ENCODE measurements at places on chromosomes 1 and 21. TPM values are rescaled to one million over a fixed set of nuclear protein-coding genes. Genes with fewer than 3 reads are reported as not detected.

DNA sequence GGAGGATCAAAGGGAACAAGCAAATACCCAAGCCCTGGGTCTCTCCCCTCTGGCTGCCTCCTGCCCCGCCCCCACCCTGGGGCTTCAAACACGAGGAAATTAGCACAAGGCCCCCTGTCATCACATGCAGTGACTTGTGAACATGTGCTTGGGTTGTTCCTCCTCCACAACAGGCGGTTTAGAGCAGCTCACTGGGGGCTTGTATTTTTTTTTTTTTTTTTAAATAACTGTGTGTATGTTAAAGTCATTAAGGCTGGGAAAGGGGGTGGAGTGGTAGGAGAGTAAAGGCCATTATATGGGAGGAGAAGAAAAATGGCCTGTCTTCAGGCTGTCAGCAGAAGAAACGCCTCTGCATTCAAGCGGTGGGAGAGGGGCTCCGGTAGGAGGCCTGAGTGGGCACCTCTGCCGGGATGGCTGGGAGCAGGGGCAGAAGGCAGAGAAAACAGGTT lies 64.2 kb downstream of the PLXNA2 start:
- DNase-seq: no peak

DNA sequence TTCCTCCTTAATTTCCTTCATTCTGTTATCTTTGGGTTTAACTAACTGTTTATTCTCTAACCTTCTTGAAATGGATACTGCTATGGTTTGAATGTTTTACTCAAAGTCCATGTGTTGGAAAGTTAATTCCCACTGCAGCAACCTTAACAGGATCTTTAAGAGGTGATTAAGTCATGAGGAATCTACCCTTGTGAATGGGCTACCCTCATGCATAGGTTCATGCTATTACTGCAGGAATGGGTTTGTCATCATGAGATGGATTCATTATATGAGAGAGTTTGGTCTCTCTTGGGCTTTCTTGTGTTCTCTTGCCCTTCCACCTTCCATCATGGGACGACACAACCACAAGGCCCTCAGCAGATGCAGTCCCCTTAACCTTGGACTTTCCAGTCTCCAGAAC lies 516.9 kb downstream of the ADGRL2 start:
- DNase-seq: no peak

DNA sequence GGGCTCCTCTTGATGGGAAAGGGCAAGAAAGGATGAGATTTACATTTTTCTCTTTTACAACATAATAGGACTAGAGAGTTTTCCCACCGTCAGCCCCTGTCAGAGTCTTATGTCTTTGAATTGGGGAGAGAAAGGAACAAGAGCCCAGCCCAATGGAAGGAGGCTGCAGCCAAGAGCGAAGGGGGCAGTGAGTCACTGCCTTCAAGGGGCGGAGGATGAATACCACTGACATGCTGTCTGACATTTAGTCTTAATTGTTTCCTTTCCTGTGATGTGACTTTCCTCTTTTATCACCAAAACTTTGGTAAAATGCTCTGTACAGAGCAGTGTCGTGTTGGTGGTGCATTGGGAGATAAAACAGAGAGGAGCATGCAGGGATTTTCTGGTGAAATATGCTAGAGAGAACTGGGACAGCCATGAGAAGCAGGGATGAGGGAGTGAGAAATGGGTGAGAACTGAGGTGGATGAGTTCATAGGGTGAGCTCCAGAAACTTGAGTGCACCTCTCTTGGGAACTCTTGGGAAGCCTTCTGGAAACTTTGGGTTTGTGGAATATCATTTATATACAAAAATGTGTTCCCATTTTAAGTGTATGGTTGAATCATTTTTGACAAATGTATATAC lies 179.9 kb upstream of the FGGY start:
- DNase-seq: no peak

CCDC17 gene
- 2.4 TPM for total RNA-seq

DUSP10 gene
- total RNA-seq: 1.7 TPM

- no peak for DNase-seq
Measured at GRCh38 chr1:241323514-241324195, 33.4 kb downstream of the RGS7 start.

DNA sequence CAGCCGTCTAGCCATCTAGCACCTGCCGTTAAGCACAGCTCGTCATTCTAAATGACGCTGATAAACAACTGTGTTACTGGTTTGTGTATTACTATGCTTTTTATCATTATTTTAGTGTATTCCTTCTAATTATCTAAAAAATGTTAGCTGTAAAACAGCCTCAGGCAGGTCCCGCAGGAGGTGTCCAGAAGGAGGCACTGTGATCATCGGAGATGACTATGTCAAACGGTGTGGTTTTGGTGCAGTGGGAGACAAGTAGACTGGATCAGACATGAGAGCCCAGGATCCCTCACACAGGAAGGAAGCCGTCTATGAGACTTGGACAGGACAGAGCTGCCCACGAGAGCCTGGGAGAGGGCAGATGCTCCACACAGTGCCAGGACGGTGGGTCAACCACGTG lies 55.3 kb upstream of the COL6A1 start:
- no peak for DNase-seq

IL10 gene
- not detected for total RNA-seq

OR6N1 gene
- total RNA-seq: not detected

DNA sequence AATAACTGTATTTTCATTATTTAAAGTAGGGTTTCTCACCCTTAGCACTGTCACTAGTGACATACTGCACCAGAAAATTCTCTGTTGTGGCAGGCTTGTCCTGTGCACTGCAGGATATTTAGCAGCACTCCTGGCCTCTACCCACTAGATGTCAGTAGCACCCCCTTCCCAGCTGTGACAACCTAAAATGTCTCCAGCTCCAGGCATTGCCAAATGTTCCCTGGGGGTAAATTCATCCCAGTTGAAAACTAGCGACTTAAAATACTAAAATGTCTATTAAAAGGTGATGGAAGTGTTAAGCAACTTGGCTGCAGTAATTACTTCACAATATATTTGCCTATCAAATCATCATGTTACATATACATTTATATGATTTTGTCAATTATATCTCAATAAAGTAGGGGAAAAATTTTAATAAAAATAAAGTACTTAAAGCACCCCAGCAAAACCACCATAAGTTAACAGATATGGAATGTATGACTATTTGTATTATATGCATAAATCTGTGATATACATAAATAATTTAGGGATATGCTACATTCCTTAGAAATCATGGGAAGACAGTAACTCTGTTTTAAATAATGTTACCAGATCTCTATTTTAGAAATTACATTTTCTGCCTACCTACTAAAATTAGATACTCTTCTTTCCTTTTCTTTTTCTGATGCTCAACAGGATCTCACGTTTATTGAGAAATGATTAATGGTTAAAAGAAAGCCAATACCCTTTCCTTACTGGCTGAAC lies 74.6 kb downstream of the ARID4B start:
- DNase-seq: peak; percentile 54

SPATA6 gene
- total RNA-seq: 8.6 TPM

GRCh38 chr1:158830074-158830677 lies 975 bp upstream of the MNDA start:
- no peak for DNase-seq

FNBP1L gene
- 26.1 TPM for total RNA-seq

DNA sequence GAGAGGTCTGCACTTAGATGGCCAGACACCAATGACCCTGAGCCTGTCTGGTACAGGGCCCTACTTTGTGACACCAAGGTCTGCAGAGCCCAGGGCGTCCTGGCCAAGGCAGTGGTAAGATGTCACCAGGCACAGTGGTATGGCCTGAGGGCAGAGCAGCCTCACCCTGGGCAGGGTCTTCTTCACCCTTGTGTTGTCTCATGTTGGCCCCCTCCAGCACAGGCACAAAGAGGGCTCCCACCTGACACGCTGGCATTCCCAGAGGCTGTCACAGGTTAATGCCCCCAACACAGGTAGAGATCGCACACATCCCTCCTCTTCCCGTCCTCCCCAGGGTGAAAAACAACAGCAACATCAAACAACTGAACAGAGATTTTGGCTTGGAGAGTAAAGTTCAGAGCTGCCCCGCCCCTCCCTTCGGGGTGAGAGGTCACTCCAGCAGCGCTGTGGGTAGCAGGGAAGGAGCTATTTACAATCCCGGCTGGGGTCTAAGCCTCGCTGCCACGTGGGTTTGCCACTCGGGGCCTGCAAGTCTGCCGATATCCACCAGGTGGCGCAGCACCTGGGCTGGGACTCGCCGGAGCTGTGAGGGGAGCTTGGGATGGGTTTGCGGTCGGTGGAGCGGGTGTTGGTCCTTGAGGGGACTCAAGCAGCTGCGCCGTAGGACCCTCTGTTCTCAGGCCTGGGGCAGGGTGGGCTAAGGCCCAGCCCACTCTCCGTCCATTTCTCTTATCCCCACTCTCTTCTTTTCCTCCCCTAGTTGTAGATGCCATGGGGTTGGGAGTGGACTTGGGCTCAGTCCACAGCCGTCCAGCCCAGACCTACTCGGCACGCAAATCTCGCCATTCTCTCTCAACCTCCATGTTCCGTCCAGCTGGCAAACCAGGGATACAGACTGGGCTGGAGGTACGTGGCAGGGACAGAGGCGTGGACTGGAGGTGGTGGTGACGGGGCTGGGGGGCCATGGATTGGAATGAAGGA lies 12.7 kb downstream of the EFNA3 start:
- peak; percentile 61 for DNase-seq

TNNT2 gene
- 2.0 TPM for total RNA-seq

DNA sequence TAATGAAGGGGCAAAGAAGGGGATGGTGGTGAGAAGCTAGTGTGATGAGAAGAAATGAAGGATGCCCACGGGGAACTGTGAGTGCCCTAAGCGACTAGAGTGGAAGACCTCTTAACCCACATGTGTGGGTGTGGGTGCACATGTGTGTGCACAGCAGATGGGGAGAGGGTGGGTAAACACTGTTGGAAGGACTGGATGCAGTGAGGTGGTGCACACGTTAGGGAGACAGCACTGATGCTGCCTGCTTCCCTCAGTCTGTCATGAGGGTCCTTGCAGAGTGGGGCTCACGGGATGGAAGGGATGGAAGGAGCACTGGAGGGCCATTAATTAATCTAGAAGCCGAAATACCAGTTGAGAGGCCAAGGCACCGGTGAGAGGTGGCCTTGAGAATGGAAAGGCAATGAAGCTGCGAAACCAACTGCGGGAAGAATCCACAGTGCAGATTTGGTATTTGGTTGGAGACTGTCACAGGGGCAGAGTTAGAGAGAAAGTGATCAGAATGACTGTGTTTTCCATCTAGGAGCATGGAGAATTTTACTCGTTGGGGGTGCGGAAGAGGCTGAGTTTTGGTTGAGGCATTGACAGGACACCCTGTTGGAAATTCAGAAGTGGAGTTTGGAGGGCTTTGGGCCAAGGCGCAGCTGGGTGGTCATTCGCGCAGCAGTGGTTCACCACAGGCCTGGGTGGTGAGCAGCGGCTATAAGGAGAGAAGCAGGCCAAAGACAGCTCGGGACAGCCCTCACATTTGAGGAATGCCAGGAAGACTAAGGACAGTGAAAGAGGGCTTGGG lies 15.8 kb downstream of the RCSD1 start:
- DNase-seq: no peak

GRCh38 chr1:5369223-5369622 lies 623.0 kb downstream of the NPHP4 start:
- DNase-seq: no peak

GRCh38 chr1:222975472-222976122 lies 160.8 kb downstream of the DISP1 start:
- no peak for DNase-seq

- no peak for DNase-seq
Measured at GRCh38 chr1:116257341-116257767, 115.7 kb upstream of the ATP1A1 start.

GRCh38 chr1:148289647-148290046 lies 137.6 kb upstream of the NBPF11 start:
- no peak for DNase-seq

VTCN1 gene
- 0.17 TPM for total RNA-seq

GRCh38 chr1:166057650-166058049 lies 109.2 kb downstream of the FAM78B start:
- DNase-seq: no peak

DNA sequence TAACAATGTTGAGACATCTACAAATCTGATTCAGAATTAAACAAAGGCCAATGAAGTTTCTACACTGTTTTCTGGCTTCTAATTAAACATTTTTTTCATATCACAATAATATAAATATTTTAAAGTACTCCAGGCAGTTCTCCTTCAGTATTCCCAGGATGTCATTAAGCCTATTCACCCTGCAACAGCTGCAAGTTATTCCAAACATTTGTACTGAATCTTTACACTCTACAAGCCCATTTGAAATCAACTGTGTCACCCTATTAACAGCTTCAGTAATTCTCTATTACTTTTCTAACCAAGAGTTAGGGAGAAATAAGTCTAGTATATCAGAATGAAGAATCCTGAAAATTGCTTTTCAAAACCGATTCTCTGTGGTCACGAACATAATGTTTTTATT lies 124.6 kb downstream of the OLFML2B start:
- no peak for DNase-seq

BSDC1 gene
- 47.0 TPM for total RNA-seq

SEC16B gene
- total RNA-seq: 1.2 TPM

HSPA6 gene
- not detected for total RNA-seq

SPRR1B gene
- 0.66 TPM for total RNA-seq

GRCh38 chr1:226535666-226536065 lies 12.9 kb upstream of the STUM start:
- DNase-seq: no peak

DNA sequence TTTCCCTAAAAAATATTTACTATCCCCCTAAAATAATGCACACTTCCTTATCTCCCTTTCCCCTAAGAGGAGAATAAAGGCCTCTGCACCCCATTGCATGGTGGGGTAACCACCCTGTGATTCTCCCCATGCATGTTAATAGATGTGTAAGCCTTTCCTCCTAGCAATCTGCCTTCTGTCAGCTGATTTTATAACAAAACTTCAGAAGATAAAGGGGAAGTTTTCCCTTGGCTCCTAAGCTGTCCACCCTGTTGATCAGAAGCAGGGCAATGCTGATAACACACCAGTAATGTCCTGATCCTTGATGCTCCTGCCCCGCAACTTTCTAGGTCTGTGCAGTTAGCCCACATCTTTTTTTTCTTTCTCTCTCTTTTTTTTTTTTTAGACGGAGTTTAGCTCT lies 11.4 kb upstream of the RNF187 start:
- DNase-seq: no peak

AMY1C gene
- total RNA-seq: not detected

DNA sequence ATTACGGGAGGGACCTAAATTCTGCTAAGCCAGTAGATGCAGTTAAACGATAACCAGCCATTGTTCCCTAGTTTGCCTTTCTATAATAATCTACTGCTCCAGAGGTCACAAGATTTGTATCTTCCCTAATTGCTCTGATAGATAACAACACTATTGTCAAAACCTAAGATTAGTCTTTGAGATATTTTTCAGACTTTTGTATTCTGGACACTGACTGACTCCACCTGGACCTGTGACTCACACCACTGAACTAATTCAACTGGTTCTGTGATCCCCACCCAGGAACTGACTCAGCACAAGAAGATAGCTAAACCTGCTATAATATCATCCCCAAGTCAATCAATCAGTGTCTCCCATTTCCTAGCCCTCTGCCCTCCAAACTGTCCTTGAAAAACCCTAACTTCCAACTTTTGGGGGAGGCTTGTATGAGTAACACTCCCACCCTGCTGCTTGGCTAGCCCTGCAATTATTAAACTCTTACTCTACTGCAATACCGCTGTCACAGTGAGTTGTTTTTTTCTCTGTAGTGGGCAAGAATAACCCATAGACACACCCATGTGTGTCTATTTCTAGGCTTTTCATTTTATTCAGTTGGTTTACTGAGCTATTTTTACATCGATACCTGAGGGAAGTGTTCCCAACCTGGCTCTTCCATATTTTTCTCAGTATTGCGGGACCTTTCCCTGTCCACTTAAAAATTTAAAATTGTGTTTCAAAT lies 11.2 kb downstream of the KIFAP3 start:
- DNase-seq: peak; percentile 65

FAM78B gene
- total RNA-seq: 1.4 TPM

- no peak for DNase-seq
Measured at GRCh38 chr1:113782406-113782805, 23.1 kb upstream of the PHTF1 start.

RHBDL2 gene
- not detected for total RNA-seq
